ENCODE measurements at places on chromosomes 6 and 20.

DNA sequence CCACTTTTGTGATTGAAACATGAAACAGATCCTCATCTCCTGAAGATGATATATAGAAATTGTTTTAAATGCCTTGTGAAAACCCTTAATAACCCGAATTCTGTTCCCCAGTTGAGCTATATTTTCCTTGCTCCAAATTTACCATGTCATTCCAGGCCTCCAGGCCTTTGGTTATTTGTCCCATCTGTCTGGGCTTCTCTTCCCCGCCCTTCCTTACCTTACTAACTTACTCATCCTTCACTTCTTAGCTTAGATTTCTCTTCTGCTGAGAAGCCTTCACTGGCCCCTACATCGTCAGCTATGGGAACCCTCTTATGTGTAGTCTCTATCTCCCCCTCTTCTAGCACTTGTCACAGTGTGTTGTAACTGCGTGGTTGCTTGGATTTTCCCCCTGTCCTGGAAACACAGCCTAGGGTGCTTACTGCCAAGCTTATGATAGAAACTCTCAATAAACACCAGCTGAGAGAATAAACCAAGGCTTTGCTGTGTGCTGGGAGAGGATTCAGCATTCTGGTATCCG, 68.6 kb downstream of the SGK1 start:
- DNase-seq: no peak

- no peak for DNase-seq
These were observed 33.7 kb upstream of the SIRPA start for GRCh38 chr20:1861347-1861976.

GRCh38 chr6:110265273-110265672, 85.0 kb downstream of the CDC40 start:
- no peak for DNase-seq

- DNase-seq: no peak
These were observed 78.3 kb upstream of the SRSF6 start for GRCh38 chr20:43379239-43379917.

DNA sequence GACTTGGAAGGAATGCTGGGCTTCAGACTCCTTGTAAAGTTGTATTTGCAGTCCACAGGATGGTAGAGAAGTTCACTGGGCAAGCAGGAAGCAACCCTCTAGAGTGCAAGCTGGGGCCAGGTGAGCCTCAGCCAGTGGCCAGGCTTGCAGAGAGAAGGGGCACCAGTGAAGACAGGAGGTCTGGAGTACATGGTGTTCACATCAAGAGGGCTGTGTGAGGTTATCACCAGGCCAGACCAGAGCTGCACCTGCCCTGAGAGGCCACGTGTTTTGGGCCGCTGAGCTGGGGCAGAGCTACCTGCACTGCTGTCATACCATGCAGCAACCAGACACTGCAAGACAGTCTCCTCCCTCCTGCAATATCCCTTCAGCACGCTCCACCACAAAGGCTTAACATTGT, 79.0 kb downstream of the SH3BGRL2 start:
- no peak for DNase-seq

- no peak for DNase-seq
These were observed 10.0 kb upstream of the SLC4A11 start for GRCh38 chr20:3248993-3249347.

DNA sequence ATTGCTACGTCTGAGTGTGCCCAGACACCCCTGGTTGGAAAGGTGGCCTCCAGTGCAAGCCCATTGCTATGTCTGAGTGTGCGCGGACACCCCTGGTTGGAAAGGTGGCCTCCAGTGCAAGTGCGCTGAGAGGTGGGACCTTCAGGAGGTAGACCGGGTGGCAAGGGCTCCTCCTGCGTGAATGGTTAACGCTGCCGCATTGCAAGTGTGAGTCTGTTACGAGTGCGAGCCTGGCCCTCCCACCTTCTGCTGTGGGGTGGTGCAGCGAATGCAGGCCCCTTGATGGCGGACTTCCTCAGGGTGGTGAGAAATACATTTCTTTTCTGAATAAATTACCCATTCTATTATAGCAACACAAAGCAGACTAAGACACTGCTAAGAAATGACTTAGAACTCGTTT, 208.8 kb downstream of the DLL1 start:
- DNase-seq: no peak

- no peak for DNase-seq
These were observed 310.2 kb upstream of the SGK1 start for GRCh38 chr6:134628154-134628553.

DNA sequence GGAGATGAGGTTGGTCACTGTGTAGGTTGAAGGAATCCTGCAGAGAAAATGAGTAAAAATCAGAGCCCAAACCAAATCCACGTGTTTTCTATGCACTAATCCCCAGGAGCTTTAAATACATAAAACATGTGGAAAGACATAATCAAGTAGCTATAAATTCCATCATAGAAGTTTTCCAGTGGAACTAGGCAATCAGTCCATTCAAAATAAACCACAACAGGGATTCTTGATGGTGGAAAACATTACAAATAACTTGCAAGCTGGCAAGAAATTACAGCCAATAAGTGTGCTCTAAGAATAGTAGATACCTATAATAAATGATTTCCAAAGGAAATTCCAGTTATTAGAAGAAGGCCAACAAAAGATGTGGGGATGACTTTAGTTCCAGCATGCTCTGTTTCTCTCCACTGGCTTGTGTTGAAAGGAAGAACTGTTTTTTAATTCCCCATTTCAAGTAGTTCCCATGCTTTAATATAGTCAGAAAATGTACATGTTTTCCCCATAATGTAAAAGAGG, 49.8 kb upstream of the ADGRG6 start:
- DNase-seq: no peak

DNA sequence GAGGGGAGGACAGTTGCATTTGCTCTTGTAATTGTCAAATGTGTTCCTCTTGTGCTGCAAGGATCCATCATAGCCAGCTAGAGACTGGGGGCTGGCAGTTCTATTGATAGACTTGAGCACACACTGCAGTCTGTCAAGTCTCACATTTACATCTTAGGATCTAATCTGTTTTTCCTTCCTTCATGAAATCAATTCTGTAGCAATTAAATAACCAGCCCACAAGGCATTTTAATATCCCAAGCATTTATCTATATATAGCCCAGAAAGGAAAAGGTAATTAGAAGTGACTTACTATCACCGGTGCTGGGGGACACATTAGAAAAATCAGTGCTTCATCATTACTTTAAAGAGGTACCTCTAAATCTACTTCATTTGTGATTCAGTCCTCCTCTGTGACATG, 143.0 kb upstream of the STXBP5 start:
- DNase-seq: no peak

GRCh38 chr20:1460275-1460674, 6.4 kb downstream of the NSFL1C start:
- no peak for DNase-seq

DNA sequence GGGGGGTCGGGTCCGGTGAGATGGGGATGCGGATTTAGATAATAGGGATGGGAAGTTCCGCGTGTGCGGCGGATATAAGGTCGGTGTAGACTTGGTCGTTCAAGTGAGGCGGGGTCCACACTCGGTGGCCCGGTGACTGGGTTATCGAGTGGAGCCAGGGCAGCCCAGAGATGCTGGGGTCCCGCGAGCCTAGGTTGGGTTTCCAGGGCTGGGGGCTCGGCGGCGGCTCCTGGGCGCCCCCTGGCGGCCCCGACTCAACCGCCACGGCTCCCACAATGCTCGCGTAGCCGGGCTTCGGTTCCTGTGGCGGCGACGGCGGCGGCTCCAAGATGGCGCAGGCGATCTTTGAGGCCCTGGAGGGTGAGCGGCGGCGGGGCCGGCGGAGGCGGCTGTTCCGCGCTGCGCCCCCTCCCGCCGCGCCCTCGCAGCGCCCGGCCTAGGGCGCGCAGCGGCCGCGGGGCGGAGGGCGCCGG, at the start of gene ZNF341:
TSS of gene ZNF341 (plus strand) at position 304 of the 473 bp plus-strand sequence. CDS start at position 330, 26 bp downstream.
- DNase-seq: peak; percentile 86

- no peak for DNase-seq
These were observed 279.2 kb upstream of the EXOC2 start for GRCh38 chr6:971981-972640.

DNA sequence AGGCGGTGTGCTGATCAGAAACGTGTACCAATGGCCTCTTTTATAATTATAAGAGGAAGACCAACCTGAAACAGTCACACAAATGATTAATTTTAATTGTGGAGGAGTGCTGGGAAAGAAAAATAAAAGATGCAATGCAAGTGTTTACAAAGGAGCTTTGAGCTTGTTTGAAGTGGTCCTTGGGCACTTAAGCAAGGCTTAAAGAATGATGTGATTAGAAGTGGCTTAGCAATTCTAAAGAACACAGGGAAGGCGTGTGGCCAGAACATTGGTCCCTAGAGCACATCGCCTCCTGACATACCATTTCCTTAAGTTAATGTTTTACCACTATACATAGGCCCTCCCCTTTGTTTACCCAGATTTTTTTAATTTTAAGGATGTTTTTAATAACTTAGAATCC, 26.1 kb downstream of the PTPN1 start:
- DNase-seq: no peak

GRCh38 chr6:46715141-46715540, 20.0 kb downstream of the PLA2G7 start:
- DNase-seq: no peak

- no peak for DNase-seq
These were observed 68.0 kb downstream of the OTOR start for GRCh38 chr20:16816192-16816591.

DNA sequence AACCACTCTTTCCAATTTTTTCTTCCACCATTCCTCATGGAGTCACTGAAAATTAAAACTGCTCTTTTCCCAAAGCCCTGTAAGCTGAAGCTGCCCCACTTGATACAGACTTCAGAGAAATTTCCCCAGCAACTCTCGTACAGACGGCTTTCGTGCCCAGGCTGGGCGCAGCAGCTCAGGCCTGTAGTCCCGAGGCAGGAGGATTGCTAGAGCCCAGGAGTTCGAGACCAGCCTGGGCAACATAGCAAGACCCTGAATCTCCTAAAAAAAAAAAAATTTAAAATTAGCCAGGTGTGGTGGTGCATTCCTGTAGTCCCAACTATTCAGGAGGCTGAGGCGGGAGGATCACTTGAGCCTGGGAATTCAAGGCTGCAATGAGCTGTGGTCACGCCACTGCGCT, 6.6 kb downstream of the PPDPF start:
- DNase-seq: no peak

DNA sequence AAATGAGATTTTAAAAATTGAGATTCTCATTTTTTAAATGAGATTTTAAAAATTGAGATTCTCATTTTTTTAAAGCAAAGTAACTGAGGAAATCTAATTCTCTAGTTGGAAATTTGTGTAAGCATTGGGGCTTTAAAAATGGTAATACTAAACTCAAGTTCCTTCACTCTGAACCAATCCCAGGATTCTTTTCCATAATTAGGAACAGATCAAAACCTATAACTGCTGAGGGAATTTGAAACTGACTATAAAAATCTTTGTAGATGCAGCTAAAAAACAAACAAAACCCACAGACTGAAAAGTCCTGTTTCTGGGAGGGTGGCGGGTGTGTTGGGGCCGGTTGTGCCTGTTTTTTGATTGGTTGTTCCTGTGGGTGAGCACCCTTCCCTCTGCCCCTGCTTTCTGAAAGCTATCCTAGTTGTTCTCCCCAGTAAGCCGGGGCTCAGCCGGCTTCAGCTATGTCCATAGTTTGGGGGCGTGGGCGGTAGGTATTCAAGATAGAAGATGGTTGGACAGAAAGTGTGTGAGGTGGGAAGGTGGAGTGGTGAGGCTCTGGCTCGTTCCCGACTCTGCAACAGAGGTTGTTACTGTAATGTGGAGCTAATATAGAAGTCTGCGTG, 49.3 kb downstream of the GFRA4 start:
- DNase-seq: no peak

DNA sequence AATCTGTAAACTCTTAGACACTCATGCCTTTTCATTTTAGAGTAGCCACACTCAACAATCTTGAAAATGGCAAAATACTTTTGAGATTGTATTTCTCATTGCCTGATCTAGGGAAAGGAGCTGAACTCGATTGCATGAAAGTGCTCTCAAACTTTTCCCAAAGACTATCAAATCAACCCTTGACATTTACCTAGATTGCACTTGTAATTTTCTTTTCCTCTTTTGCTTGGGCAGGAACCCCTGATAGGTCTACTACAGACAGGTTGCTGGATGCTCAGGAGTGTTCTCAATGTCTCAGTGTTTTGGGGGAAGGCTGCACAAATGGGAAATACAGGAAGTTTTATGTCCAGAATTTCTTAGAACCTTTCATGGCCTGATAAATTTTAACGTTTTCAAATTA, 468.0 kb upstream of the GJE1 start:
- no peak for DNase-seq

- no peak for DNase-seq
These were observed at the start of gene PRRT1 for GRCh38 chr6:32151863-32152768. Gene PRRT1 (minus strand): TSS chr6:32151939. CDS start chr6:32151827, 112 bp downstream.

GRCh38 chr20:48750941-48751635, 76.7 kb downstream of the PREX1 start:
- DNase-seq: no peak

GRCh38 chr20:47878601-47879027, 93.3 kb upstream of the SULF2 start:
- no peak for DNase-seq

GRCh38 chr6:30329331-30329730, 2.6 kb downstream of the TRIM39 start:
- DNase-seq: no peak

DNA sequence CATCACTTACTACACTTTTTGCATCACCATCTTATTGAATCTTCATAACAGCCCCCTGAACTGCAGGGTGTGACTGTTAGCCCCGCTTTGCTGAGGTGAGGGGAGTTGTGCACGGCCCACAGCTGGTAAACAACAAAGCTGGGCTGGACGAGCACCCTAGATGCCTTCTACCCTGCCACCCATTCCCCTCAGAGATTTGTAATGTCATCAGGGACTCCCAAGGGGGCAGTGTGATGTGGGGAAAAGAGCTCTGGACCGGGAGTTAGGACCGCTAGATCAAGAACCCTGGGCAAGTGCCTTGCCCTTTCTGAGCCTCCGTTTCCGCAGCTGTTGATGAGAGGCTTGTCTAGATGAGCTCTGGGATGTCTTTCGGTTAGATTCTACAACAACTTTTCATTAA, 20.9 kb downstream of the PKIG start:
- DNase-seq: no peak

DNA sequence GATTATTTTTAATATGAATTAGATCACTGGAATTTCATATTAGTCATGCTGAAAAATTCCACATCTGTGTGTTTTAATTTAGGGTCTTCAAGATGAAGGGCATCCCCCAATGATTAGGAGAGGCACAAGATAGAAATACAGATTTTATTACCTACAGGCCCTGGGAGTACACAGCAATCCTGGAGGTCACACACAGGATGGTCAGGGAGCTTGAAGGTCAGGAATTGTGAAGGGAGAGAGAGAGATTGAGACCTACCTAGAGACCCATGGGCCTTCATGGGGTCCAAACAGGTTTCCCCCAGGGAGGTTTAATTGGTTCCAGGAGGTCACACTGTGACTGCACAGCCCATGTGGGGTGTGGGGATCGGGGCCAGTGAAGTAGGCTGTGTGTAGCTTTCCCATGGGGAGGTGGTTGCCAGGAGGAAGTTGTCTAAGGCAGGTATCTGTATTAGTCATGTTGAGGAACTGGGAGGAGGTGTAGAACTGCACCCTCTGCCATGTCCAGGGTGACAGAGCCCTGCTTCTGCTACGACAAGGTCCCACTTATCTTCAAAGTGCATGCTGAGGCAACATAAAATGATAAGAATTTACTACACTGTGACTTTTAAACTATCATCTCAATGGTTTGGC, 18.3 kb downstream of the SNX9 start:
- DNase-seq: peak; percentile 75

All from stimulated activated naive B cell treated with anti-CD40 and anti-IgM and Interleukin-4, amounts not matched to agents 10 μg/mL and 1 μg/mL and 100 μg/mL, for 72 hours (primary cell).